Hematopoietic multipotent progenitor cell treated with erythropoietin and hydrocortisone succinate and interleukin-3 and kit ligand, for 6 days (in vitro differentiated cells): ENCODE measurements at places on chromosomes 16 and 17.

DNA sequence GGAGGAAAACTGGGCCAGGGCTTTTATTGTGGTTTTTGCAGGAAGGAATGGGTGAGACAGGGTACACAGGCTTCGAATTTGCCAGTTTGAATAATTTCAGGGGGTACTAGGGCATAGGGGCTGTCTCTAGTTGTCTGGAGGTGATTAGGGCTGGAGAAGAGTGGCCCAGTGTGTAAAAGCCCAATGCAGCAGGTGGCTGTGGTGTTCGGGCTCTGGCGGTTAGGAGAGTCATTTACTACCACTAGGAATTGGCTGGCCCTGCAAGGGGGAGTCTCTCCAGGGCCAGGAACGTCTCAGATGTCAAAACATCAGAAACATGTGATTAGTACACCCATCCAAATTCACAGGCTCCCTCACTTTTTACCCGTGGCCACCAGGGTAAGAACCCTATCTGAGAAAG is 50.3 kb downstream of the GINS3 start:
- DNase-seq = no peak

- no peak for DNase-seq
Observed at GRCh38 chr17:21382560-21383495, 6.7 kb downstream of the KCNJ12 start.

DNA sequence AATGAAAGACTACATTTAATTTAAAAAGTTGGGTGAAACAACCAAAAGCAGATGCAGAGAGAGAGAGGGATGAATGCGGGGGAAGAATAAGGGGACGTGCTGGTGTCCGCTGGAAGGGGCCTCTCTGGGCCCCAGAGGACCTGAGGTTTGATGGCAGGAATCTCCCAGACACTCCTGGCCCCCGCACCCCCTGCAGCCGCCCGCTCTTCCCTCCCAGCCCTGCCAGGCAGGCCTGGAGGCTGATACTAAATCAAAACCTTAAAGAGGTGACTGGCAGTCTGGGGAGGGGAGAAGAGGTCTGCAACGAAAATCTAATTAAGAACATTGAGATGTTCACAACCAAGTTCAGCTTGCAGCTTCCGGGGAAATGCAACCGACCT is 2.4 kb downstream of the FOXL1 start:
- no peak for DNase-seq

GRCh38 chr17:37124821-37125173 is 176.0 kb downstream of the AATF start:
- no peak for DNase-seq
